ENCODE measurements at places on chromosomes 7 and 10. TPM values are rescaled to one million over a fixed set of nuclear protein-coding genes. Genes with fewer than 3 reads are reported as not detected.
A peak's percentile ranks its signal among the peaks of the same experiment; 100 is the strongest.

- no peaks in the 10 kb centered on the region for H3K36me3 ChIP-seq
- H3K4me3 ChIP-seq = no peak overlapping the region
- H3K4me1 ChIP-seq = no peaks in the 10 kb centered on the region
- H3K27me3 ChIP-seq = no peaks in the 10 kb centered on the region
- DNase-seq = no peak
Measured at GRCh38 chr10:116554628-116555027, 8.9 kb downstream of the PNLIP start.

PKD2L1 gene
- not detected for total RNA-seq

DNA sequence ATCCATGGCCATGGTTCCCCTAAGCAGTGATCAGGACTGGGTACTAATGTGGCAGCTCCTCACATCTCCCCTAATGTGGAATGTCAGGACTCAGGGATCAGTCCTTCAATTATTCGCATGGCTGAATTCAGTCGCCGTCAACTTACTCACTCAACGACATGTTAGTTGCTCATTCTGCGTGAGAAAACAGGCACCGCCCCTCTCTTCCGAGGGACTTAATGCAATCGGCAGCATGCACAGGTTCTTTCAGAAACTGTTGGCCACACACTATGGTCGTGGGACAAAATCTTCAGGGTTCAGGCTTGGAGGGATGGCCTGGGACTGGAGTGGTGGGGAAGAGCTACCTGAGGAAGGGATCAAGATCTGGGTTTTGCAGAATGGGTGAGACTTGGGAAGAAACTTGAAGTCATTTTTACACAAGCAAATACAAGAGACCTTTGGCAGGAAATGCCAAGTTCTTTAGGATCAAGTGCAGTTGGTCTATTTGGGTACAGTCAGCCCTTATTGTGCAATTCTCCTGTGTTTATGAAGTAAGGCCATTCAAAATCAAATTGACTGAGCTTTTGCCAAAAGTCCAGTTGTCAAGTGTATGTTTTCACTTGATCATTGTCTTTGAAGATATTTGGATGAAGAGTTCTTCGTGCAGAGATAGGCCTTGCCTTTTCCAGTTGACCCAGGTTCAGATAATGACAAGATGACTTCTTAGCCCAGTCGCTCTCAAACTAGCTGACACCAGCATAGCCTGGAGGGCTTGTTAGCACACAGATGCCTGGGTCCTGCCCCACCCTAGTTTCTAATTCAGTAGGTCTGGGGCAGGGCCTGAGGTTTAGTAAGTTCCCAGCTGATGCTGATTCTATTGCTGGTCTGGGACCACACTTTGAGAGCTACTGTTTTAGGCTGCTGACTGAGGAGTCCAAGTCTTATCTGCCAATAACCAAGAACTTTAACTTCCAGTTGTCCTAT lies 48.5 kb downstream of the LRRC18 start:
- no peaks in the 10 kb centered on the region for H3K27me3 ChIP-seq
- no peak overlapping the region for H3K4me3 ChIP-seq
- H3K36me3 ChIP-seq = no peaks in the 10 kb centered on the region

DNA sequence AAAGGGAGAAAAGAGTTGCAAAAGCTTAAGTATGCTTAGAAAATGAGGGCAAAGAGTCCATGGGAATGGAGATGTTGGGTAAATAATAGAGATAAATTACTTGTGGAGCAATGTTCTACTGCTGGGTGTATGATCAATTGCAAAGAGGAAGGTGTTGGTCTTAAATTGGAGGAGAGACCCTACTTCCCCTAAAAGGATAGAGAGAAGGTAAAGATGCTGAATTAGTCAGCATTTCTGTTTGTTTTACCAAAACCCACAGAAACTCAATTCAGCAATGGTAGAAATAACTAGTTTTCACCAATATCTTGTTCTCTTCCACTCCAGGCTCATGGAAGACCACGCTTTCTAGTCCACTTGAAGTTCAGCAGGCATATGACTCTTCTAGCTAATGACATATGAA lies 32.1 kb downstream of the ASB4 start:
- H3K27ac ChIP-seq = no peak overlapping the region
- H3K27me3 ChIP-seq = no peaks in the 10 kb centered on the region
- no peak for DNase-seq
- no peaks in the 10 kb centered on the region for H3K36me3 ChIP-seq

ADAM22 gene
- total RNA-seq = 14.9 TPM

DNA sequence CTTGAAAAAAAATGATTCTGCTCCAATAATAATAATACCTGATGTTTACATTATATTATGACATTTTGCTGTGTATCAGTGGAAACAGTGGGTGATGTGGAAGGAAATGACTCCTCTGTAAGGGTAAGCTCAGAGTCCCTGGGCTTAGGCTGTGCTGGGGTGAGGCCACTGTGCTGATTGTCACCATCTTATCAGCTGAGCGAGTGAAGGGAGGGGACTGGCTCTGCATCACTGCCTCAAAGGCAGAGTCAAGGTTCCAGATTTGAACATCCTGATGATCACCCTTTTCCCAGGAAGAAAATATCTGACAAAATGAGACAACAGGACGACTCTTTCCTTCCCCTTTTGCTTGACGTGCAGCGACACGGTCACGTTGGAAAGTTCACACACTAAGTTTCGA lies 24.0 kb upstream of the HABP2 start:
- H3K4me1 ChIP-seq = no peaks in the 10 kb centered on the region
- DNase-seq = no peak
- H3K36me3 ChIP-seq = no peaks in the 10 kb centered on the region
- no peak overlapping the region for H3K27ac ChIP-seq
- no peaks in the 10 kb centered on the region for H3K27me3 ChIP-seq

ARMS2 gene
- total RNA-seq = not detected

PGAM2 gene
- 28.0 TPM for total RNA-seq

- no peak overlapping the region for H3K4me3 ChIP-seq
- no peaks in the 10 kb centered on the region for H3K36me3 ChIP-seq
- H3K27ac ChIP-seq = no peak overlapping the region
- H3K27me3 ChIP-seq = no peaks in the 10 kb centered on the region
Measured at GRCh38 chr10:47261121-47261520, 38.9 kb upstream of the GDF10 start.

DNA sequence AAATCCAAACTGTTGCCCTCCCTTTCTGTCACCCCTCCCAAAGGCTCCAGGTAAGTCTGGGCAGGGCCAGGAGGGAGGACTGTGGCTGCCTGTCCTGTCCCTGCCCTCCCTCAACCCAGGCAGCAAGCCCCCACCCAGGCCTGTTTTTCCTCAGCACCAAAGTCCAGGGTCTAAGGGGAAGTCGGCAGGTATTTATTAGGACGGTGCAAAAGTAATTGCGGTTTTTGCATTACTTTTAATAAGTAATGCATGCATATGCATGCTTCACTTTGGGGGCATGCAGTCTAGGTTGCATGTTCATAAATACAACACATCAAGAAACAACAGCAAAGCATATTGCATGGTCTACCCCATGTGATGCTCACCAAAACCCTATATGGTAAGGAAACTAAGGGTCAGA lies 15.2 kb upstream of the HABP2 start:
- H3K4me3 ChIP-seq = no peak overlapping the region
- H3K27ac ChIP-seq = no peak overlapping the region

- H3K36me3 ChIP-seq = no peaks in the 10 kb centered on the region
- H3K4me3 ChIP-seq = no peak overlapping the region
- H3K4me1 ChIP-seq = no peaks in the 10 kb centered on the region
- no peaks in the 10 kb centered on the region for H3K27me3 ChIP-seq
- H3K27ac ChIP-seq = no peak overlapping the region
Measured at GRCh38 chr7:78768859-78769258, 684.6 kb downstream of the MAGI2 start.

DNA sequence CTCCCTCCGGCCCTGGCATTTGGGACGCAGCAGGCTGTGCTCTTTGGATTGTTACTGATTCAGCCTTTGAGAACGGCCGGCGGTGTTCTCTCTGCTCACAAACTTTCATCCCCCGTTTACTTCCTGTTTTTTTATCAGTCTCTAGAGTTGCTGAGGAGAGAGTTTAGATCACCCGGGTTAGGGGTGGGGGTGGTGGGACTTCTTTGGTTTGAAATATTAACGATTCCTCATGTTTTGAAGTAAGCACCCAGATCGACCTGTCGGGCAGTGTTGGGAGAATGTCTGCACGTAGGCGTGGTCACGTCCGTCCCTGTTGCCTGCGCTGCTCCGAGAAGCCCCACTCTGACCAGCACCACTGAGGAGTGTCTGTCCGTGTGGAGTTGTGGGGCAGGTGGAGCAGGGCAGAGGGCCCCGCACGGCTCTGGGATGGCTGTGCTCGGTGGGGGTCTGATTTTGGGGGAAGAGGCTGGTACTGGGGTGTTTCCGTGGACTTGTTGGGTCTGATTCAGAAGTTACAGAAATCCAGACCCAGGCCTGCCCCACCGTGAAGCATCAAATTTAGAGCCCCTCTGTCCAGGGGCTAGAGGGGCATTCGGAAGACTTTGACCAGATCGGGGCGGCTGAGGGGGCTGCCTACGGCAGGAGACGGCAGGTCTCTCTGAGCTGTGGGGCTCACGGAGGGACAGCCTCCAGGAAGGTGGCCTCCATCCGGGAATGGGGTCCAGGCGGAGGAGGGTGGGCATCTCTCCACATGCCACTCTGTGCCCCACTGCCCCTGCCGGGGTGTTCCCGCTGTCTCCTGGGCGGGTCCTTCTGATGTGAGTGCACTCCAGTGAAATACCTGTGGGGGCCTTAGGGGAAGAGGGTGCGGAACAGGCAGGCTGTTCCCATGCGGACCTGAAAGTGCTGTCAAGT lies 7.4 kb downstream of the INPP5A start:
- no peaks in the 10 kb centered on the region for H3K36me3 ChIP-seq
- H3K27ac ChIP-seq = no peak overlapping the region
- no peak for DNase-seq
- no peak overlapping the region for H3K4me3 ChIP-seq

DNA sequence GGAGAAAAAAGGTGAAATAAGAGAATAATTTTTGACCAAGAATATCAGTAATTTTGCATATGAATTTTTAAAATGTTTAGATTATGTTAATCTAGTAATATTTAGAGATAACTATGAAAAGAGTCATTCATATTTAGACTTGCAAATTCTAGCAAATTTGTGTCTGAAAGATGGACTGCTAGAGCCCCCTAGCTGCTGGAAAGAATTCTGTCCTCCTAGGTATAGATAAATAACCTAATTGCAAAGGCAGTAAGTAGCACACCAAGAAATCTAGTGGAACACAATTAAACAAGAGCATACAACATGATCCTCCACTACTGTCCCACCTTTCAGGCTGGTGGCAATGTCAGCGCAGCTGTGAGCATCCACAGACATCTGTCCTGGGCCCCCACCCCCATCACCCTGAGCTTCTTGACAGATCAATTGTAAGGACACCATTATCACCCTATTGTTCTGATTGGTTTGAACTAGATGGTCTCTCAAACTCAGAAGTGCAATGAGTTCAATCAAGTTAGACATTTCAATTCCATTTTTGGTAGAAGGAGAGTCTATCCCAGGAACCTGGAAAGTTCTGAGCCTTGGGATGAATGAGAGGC lies 15.0 kb upstream of the GFRA1 start:
- H3K27ac ChIP-seq = no peak overlapping the region
- no peaks in the 10 kb centered on the region for H3K36me3 ChIP-seq
- no peak overlapping the region for H3K4me3 ChIP-seq
- H3K27me3 ChIP-seq = no peaks in the 10 kb centered on the region

DNA sequence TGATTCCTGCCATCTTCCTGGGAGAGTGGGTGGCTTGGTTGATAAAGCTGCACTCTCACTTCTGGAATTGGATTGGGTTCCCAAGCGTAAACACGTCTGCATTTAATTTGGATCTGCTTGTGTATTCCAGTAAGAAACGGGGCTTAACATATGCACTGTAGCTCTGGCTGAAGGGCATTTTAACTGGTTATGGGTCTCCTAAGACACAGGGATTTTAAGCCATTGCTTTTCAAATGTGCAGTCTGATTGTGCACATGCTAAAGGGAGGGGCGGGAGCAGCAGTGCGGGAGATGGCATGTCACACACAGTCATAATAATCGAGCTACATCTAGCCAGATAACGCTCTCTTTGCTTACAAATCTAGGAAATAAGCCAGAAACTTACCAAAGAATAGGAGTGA lies 247.3 kb upstream of the LYZL1 start:
- H3K36me3 ChIP-seq = no peaks in the 10 kb centered on the region
- no peaks in the 10 kb centered on the region for H3K27me3 ChIP-seq
- H3K27ac ChIP-seq = no peak overlapping the region
- no peaks in the 10 kb centered on the region for H3K4me1 ChIP-seq
- no peak for DNase-seq

DNA sequence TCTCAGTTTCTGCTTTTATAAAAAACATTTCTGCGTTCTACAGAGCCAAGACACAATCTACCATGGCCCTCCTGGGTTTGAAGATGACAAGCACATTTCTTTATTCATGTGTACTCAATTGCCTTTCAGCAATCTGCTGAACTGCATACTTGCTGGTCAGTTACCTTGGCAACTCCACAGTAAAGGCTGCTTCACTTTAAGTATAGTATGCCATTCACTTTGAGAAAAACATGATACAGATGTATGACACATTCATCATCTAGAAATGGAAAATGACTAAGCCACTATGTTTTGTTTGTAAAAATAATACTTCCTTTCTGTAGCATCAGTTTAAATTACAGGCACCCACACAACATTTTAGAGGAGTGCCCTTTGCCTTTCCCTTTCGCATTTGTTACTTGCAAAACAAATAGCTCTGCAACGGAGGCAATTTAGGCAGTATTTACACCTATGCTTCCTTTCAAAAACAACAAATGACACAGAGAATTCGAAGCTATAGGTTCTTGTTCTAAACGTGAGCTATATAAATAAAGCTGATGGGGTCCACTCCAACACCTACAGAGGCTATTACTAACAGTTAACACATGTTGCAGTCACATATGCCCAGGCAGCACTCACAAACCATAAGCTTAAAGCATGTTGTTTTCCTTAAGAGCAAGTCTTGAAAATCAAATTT lies 23.5 kb downstream of the SGCE start:
- H3K36me3 ChIP-seq = no peaks in the 10 kb centered on the region
- H3K4me3 ChIP-seq = no peak overlapping the region
- DNase-seq = no peak
- H3K27me3 ChIP-seq = no peaks in the 10 kb centered on the region
- no peaks in the 10 kb centered on the region for H3K4me1 ChIP-seq

GRCh38 chr7:37417107-37417474 lies 31.6 kb downstream of the ELMO1 start:
- peaks cover 38% of the 10 kb centered on the region for H3K4me1 ChIP-seq
- no peak for DNase-seq
- H3K27ac ChIP-seq = no peak overlapping the region
- no peak overlapping the region for H3K4me3 ChIP-seq
- H3K27me3 ChIP-seq = no peaks in the 10 kb centered on the region
- no peaks in the 10 kb centered on the region for H3K36me3 ChIP-seq

ABCB8 gene
- 74.2 TPM for total RNA-seq

SPAG6 gene
- total RNA-seq = not detected

- no peak for DNase-seq
- no peak overlapping the region for H3K4me3 ChIP-seq
- no peak overlapping the region for H3K27ac ChIP-seq
- H3K36me3 ChIP-seq = peaks cover 4% of the 10 kb centered on the region
- H3K27me3 ChIP-seq = no peaks in the 10 kb centered on the region
- H3K4me1 ChIP-seq = no peaks in the 10 kb centered on the region
Measured at GRCh38 chr10:132643709-132644526, 106.3 kb downstream of the INPP5A start.

- no peak overlapping the region for H3K4me3 ChIP-seq
- H3K27me3 ChIP-seq = peaks cover 53% of the 10 kb centered on the region
- peaks cover 37% of the 10 kb centered on the region for H3K4me1 ChIP-seq
- H3K27ac ChIP-seq = no peak overlapping the region
- DNase-seq = peak; percentile 26
Measured at GRCh38 chr10:117537436-117537903, 5.1 kb upstream of the EMX2 start.
